ENCODE measurements at places on chromosomes 7 and 10.

DNA sequence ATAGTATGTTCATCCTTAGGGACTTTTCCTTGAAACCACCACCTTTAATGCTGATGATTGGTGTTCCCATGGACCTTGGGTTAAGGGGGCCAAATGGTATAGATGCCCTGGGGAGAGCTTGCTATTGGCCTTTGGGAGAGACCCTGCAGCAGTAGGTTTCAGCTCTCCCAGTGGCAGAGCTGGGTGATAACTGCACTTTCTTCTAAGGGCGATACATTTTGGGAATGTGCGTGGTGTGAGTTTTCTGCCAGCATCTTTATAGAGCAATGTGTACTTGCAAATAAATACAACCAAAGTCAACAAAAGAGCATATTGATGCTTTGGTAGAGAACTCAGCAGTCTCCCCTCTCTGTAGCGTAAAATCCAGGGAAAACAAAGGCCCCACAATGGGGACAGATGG lies 404.1 kb downstream of the PAXIP1 start:
- DNase-seq: no peak

GRCh38 chr10:60872451-60872850 lies 71.5 kb downstream of the RHOBTB1 start:
- no peak for DNase-seq

DNA sequence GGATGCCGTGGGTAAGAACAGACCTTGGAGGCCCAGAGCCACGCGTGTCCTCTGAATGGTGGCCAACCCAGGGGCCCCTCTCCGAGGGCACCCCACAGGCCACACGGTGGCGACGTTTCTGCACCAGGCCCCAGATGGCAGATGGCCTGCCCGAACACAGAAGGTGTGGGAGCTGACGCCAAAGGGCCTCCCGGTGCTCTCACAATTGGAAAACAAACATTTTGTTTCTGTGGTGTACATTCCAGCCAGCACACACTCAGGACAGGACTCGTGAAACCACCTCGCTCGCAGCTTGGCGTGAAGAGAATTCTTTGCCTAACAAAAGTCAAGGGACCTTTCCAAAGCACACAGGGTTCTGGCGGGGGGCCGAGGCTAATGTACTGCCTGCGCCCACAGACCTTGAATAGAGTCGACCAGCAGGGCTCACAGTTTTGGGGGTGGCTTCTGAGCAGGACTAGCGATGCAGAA lies 112.1 kb downstream of the FAM53B start:
- DNase-seq: peak; percentile 52

DNA sequence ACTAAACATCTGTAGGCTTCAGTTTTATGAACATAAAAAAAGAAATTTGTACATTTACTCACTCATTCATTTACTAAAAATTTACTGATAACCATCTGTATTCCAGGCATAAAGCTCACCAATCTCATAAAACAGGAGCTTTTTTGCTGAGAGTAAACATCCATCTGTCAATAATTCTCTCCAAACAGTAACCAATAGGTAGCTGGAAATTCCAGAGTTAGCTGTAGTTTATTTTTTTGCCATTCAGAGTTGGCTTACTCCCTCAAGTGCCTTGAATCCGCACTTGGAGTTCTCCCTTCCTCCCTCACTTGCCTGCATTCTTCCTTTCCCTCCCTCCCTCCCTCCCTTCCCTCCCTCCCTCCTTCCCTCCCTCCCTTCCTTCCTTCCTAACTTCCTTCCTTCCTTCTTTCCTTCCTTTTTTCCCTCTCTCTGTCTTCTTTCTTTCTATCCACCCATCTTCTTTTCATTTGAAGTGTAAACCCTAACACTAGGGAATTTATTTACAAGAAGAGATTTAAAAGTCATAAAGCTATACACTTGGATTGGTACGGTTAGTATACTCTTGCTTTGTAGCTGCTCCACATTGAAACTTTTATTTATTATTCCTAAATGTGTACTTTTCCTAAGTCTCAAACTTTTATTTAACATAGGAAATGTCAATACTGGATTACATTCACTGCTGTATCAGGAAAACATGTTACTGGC lies 44.6 kb upstream of the BICC1 start:
- DNase-seq: no peak

DNA sequence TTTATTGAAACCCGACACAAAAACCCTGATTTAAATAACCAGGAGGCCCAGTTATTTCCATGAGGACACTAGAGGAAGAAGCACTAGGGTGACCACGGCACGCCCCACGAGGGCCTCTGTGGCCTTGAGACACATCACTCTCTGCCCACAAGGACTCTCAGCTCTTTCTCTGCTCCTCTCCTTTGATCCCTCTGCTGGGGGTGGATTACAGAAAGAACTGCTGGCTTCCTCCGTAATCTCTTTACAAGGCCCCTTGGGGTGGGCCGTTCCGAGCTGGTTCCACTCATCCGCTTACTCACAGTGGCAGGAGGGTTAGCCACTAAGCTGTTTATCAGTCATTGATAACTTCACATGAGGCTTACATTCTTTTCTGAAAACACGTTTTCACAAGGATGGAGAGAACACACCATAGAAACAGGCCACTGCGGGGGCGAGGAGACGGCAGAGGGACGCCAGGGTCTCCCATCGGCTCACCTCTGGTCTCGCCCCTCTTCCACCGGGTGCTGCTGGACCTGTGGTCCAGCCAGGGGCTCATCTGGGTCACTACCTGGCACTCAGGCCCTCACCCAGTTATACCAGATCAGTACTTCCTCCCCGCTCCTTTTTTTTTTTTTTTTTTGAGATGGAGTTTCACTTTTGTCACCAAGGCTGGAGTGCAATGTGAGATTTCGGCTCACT lies 17.6 kb upstream of the PFKFB3 start:
- no peak for DNase-seq

- no peak for DNase-seq
Measured at GRCh38 chr10:62248465-62248864, 20.2 kb downstream of the RTKN2 start.

DNA sequence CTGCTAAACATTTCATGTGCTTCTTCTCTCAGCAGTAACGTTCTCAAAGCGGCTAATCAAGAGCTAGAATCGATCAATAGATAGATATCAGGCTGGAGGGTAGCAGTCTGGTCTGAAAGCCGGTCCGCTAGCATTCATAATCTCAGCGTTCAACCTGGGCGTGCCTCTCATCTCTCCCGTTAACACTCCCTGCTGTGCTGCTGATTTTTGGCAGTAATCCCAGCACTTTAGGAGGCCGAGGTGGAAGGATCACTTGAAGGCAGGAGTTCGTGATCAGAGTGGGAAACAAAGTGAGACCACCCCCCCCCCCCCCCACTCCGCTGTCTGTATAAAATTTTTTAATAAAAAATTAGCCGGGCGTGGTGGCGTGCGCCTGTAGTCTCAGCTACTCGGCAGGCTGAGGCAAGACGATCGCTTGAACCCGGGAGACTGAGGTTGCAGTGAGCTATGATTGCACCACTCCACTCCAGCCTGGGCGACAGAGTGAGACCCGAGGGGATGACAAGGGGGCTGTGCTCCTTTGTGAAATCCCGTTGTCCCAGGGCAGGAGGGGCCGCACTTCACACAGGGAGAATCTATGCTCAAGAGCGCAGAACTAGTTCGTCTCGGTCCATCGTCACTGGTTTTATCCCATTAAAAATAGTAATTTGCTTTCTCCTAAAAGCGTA lies 624 bp upstream of the CEP55 start:
- DNase-seq: no peak

DNA sequence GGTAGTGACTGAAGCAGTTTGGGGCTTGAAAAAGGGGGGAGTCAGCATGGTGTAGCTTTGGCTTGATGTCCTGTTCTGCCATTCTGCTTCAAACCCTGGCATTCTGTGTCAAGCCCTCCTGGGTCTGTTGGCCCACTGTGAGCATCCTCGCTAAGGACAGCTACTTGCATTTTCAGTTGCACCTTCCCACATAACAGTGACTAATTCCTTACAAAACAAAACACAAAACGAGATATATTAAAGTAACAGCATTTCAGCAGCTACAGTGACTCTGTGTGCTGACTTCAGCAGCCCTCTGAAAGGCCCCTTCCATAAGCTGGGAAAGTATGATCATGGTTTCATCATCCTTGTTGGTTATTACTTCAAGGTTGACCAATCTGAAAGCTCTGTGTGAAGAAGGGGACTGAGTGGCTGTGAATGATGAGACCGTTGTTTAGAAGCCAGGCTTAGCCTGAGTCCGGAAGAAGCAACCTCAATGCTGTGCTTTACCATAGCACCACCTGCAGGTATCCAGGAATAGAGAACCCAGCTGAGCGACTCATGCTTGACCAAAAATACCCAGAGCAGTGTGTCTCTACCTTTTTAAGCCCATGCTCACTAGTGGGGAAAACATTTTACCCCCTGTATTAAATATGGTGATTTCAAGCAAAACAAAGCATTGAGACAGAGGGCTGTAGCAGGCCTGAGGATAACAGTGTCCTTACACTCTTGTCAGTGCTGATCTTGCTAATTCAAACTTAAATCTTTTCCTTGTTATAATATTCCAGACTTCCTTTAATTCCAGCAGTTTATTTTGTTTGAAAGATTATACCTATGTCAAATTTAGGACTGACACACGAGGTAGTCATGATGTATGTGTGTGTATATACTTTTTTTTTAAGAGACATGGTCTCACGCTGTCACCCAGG lies 42.6 kb upstream of the CC2D2B start:
- DNase-seq: peak; percentile 84

- DNase-seq: no peak
Measured at GRCh38 chr7:31647511-31647910, 39.5 kb upstream of the PPP1R17 start.

- no peak for DNase-seq
Measured at GRCh38 chr10:69641261-69641980, 11.4 kb downstream of the FAM241B start.

DNA sequence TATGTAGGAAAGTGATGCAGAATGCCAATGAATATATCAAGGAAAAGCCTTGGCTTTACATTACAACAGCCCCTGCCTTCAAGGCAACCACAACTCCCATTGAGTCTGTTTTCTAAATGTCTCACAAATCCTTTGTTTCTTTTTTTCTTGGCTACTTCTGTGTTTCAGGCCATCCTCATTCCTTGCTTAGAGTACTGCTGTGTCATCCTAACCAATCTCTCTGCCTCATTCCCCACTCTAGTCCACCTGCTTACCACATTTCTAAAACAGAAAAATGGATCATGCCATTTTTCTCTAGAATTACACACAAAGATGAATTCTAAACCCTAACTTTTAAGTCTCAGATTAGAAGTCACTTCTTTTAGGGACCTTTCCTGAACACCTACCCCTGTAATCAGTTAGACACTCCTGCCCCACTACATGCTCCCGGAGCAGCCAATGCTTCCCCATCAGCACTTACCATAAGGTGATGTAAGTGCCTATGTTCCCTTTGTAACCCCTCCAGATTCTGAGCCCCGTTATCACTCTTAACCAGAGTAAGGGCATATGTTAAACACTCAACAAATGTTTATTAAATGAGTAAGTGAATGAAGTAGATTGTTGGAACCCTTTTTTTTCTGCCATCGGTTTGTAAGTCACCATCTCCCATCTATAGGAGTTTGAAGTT lies 2.8 kb downstream of the BORCS7 start:
- DNase-seq: no peak

- no peak for DNase-seq
Measured at GRCh38 chr7:132830941-132831340, 250.9 kb downstream of the CHCHD3 start.

- DNase-seq: no peak
Measured at GRCh38 chr7:2101630-2102374, 130.9 kb downstream of the MAD1L1 start.

- no peak for DNase-seq
Measured at GRCh38 chr7:53672681-53673080, 637.2 kb downstream of the POM121L12 start.

GRCh38 chr10:11796474-11796873 lies 26.7 kb upstream of the PROSER2 start:
- DNase-seq: no peak

DNA sequence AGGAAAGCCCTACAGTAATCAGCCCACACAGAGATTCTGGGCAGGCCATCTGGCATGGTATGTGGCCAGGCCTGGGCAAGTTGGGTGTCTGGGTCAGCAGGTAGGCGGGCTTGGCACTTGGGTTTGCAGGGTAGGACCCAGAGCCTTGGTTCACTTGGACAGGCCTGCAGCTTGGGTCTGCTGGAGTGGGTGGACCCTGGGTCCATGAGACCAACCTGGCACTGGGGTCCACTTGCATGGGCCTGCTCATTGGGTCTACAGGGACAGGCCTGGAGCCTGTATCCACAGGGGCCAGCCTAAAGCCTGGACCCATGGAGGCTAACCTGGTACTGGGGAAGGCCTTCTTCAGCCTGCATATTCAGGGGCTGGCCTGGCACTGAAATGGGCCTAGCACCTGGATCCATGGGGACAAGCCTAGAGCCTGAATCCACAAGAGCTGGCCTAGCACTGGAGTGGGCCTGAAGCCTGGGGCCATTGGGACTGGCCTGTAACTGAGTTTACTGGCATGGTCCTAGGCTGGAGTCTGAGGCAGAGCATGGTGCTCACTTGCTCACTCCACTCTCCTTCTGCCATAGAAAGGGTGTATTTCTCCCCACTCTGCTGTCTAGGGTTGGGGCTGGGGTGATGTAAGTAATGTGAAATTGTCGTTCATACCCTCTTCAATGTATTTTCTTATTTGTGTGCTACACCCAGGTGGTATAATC lies 315.0 kb downstream of the AHR start:
- no peak for DNase-seq

- no peak for DNase-seq
Measured at GRCh38 chr7:21135437-21135836, 292.4 kb upstream of the SP4 start.

DNA sequence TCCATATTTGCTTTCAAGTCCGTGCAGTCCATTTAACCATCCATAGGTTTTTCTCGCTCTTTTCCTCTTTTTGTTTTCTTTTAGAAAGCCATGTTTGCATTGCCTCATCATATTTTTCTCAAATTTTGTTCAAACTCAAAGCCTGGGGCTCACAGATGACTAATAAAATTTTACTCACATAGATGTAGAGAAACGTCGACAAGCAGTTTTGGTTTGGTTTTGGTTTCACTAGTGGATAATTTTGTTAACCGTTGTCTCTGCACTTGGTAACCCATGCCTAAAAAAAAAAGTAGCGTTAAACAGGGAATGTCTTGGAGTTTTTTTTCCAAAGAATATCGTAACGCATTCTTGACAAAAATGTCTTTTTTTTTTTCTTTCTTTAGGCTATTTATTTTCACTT lies 344.2 kb upstream of the GALNT17 start:
- no peak for DNase-seq

- no peak for DNase-seq
Measured at GRCh38 chr7:6093375-6093774, 62.2 kb downstream of the ANKRD61 start.

GRCh38 chr10:89867964-89868363 lies 166.6 kb downstream of the KIF20B start:
- no peak for DNase-seq

DNA sequence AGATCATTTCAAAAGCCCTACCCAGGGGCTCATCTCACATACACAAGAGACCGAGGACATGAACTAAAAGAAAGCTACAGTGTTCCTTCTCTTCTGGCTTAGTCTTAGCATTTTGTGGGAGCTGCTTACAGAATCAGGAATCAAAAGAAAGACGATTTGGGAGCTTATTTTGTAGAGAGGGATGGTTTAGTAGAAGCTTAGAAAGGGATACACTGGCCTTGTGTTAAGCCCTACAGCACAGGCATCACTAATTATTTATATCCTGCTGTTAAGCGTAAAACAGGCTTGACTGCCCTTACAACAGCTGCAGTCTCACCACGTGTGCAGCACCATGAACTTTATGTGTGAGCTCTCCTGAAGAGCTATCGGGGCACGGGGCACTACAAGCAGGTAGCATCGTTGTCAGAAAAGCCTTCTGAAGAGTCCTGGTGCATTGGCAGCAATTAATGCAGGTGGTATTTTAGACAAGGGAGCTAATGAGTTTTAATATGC lies 798.3 kb downstream of the NXPH1 start:
- DNase-seq: no peak

GRCh38 chr7:17932770-17933169 lies 7.5 kb downstream of the SNX13 start:
- no peak for DNase-seq

Measured in common myeloid progenitor, CD34-positive (primary cell).